Activated naive CD4-positive, alpha-beta T cell treated with anti-CD3 and anti-CD28 coated beads, Interleukin-2, amount 10 ng/mL, durations not matched to agents 5 hours and 36 hours (primary cell): ENCODE measurements at places on chromosomes 2 and 18. TPM values are rescaled to one million over a fixed set of nuclear protein-coding genes. Genes with fewer than 3 reads are reported as not detected.

TBR1 gene
- total RNA-seq: not detected

NTSR2 gene
- not detected for total RNA-seq

ARHGEF4 gene
- total RNA-seq: 2.1 TPM

UGT1A10 gene
- not detected for total RNA-seq

CFAP65 gene
- total RNA-seq: not detected

GKN1 gene
- total RNA-seq: not detected

PRPF40A gene
- total RNA-seq: 92.2 TPM

SERPINB2 gene
- total RNA-seq: not detected

CTAGE1 gene
- total RNA-seq: not detected
